ENCODE measurements at places on chromosomes 1 and 21.

DNA sequence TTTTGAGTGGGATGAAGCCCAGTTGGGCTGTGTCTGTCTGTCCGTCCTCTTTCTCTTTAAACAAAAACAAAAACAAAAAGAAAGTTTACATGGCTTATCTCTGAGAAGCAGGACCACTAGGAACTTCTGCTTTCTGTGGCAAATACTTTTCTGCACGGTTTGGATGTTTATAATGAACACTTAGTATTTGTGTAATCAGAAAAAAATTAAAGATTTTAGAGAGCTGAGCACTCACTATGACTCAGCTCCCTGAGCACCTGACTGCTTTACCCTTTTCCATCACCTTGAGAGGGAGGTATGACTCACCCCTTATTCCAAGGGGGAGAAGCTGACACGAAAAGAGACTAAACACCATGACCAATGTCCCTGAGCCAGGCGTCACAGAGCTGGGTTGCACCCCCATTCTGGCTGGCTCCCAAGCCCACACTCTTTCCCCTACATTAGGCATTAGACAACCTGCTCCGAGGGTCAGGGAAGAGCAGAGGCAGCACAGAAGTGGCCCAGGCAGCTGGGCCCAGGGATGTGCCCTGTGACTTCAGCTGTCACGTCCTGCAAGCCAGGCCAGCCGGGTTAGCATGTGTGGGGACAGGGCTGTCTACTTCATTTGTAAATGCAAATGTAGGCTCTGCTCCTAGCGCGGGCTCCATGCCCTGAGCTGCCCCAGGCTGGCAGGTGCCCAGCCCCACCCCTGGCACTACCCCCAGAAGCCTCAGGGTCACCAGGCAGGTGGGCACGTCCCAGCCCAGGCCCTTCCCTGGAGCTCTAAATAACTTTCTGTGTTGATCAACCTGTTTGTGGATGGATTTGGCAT lies 30.4 kb downstream of the RAP1GAP start:
- no peak for DNase-seq

GRCh38 chr21:19565587-19565986 lies 1162.0 kb upstream of the TMPRSS15 start:
- DNase-seq = no peak

GRCh38 chr1:32538887-32539583 lies at the start of gene ZBTB8A:
Gene ZBTB8A, plus strand, starts transcription at chr1:32539427. Its CDS starts 53,505 bp downstream, at chr1:32592932.
- peak; percentile 90 for DNase-seq

DNA sequence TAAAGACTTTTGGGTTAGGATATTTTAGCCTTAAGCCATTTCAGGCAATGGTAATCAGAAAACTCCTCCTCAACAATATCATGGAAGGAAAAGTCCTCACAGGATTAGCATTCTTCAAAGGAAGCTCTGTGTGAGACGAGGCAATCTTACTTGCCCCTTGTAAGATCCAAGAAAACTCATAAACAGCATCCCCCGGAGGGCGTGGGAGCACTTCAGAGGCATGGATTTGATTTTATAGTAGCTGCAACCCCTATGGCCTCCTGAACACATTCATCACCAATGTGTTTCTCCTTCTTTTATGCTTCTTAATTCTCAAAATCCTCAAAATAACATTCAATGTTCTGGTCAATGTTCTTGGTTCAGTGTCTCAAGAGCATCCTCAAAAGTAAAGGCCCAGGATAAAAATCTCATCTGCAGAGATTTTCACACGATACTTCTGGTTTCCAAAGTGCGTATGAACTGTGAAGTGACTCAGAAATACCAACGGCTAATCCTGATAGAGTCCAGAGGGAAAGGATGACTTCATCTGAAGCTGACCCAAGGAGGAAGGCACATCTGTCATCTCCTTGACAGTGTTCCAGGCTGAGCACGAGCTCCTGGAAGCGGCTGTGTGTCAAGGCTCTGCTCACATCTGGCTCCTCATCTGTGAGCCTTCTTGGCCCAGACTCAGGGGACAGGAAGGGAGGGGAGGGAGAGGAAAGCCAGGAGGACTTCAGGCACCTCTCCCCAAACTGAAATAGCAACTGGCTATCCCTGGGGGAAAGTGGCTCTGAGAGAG lies 49.3 kb upstream of the PSEN2 start:
- DNase-seq = no peak

DNA sequence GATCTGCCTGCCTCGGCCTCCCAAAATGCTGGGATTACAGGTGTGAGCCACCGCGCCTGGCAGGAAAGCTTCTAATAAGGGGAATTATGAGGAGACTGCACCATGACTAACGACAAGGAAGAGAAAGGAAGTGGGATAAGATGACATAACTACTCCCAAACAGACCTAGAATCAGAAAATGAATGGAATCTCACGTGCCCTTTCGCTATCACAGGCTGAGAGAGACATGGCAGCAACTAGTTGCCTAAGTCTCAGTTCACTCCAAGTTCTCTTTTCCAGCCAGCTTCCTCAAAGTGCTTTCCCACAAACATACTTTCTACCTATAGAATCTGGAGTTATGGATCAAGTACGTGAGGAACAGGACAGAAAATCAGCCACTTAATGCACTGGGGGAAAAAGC lies 2.0 kb downstream of the PI4KB start:
- no peak for DNase-seq

DNA sequence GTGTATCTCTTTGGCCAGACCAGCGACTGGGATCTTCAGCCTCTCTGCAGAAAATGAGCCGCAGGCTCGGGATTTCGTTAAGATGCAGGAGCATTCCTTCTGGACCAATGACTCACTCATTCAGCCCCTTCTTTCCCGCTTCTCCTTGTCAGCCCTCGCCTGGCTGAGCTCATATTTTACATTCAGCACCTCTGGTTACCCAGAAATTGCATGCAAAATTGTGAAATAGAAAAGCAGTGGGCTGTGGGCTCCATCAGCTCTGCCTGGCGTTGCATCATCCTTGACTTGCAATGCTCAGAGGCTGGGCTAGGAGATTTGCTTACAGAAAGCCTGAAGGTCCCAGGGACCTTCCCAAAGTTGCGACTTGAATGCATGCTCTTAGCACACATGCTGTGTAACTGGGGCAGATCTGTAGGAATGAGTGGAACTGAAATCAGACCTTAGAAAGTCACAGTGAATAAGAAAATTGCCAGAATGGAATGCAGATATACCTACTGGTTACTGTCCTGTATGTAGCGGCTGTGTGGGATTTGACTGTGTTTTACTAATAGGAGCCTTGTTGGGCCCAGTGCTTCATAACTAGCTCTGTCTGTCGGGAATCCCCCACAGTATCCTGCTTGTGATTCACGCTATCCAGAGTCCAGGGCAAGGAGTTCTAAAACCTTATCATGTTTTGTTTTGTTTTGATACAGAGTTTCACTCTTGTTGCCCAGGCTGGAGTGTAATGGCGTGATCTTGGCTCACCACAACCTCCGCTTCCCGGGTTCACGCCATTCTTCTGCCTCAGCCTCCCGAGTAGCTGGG lies 444.8 kb downstream of the KIF26B start:
- peak; percentile 70 for DNase-seq

DNA sequence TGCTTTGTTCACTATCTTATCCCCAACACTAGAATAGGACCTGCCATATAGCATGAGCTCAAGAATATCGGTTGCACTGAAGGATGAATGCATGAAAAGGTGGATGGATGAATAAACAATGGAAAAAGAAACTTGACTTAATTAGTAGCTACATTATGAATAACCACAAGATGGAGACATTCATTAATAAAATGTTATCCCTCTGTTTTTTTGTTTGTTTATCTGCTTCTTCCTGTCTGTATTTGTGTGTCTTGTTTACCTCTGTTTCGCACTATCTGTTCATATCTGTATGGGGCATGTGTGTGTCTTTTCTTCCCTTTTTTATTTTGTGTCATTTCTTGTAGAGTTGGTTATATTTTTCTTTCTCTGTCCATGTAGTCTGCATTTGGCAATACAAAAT lies 1.1 kb upstream of the OR14I1 start:
- no peak for DNase-seq

GRCh38 chr21:39641827-39642450 lies 29.2 kb downstream of the B3GALT5 start:
- DNase-seq = no peak

DNA sequence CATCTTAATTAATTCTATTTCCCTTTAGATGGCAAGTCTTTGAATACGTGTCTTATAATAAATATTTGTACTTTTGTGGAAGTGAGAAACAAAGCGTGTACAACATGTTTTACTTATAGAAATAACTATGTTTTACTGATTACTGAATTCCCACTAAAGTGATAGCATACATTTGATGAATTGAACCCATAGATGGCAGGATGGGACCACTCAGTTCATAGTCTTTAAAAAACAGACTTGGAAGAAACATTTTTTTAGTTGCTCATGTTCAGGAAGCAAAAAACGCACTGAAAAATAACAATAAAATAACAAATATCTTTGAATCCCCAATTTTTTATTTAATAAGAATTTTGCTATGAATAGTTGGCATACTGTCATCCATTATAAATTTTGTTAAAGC lies 507.1 kb upstream of the ZRANB2 start:
- DNase-seq = no peak

- no peak for DNase-seq
Observed at GRCh38 chr1:206801467-206801866, 29.2 kb upstream of the IL10 start.

DNA sequence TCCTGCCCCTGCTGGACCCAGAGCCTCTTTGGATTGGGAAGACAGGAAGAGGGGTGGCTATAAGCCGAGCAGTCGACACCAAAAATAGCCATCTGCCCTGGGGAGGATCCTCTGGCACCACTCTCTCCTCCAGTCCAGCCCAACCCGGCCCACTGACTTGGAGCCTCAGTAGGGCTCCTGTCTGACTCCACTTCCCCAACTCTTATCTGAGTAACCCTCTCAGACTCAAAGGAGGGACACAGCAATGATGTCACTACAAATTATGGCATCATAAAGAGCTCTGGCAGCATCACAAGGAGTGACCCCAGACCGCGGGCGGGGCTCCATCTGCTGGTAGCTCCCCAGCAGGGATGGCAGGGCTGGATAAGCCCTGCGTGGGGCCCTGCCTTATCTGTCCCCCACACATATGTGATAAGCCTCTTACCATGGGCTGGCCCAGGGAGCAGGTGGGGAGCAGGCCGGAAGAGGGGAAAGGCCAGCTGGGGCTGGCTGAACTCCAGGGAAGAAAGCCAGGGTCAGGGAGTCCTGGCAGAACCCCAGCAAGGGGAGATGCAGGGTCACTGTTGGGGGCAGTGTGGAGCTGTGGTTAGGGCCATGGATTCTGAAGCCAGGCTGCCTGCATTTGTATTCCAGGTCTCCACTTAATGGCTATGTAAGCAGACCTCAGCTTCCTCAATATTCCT lies 4.6 kb upstream of the SLC6A9 start:
- no peak for DNase-seq

DNA sequence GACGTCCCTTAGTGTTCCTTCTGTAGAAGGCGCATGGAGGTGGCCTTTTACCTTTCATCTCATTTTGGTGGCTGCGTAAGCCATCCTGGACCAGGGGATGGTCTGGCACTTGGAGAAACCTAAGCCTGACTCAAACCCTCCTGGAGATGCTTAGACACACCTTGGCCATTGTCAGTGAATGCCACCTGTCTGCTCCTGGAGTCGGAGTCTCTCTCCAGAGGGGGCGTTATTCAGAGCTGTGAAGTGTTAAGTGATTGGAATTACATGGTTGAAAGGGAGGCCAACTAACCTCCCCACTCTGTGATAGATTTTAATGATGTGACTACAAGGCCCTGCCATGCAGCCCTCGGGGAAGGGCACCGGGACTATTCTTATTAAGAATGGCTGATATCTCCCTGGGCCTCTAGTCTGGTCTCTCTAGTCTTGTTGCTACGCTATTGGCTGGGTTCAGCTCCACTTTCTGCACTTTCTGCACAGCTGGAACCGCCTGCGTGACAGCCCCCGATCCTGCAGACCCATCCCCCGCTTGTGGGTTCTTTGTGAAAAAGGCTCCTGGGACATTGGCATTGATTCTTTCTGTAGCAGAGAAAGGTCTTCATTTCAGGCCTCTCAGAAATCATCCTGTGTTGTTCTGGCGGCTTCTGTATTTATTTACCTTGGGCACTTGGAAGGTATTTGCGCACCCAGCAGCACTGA lies 4.2 kb downstream of the RASSF5 start:
- peak; percentile 61 for DNase-seq

DNA sequence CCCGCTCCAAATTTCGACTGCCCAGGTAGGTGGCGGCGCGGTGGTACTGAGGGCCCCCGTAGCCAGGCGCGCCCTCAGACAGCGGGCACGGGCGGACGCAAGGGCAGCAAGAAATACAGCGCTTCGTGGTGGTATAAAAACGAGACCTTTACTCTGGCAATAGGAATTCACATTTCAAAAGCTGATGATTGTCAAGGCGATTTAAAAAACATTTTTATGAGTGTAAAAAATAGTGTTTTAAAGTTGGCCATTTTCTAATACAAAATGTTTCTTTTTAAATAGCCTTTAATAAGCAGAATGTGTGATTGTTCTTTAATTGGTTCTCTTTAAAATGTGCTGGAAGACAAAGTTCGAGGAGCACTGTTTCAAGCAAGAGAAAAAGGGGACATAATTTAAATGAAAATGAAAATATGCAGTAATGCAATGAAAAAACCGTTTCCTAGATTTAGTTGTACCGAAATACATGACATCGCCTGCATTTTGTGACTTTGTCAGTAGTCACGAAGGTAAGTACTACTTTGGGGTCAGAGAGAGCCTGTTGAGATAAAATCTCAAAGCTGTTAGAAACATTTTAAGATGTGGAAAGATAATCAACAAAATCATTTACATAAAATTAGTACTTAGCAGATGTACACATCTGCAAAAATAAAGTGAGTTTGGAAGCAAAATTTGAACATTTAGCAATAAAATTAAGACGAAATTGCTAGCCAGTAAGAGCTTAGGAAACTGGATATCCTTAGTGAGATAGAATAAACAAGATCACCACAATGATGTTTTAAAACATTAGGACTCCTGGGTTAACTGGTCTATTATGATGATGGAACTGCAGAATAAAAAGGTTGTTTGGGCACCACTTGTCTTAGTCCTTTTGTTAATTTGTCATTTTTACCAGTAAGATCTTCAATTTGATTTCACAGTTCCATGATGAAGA lies 1.1 kb upstream of the PSMG1 start:
- no peak for DNase-seq

DNA sequence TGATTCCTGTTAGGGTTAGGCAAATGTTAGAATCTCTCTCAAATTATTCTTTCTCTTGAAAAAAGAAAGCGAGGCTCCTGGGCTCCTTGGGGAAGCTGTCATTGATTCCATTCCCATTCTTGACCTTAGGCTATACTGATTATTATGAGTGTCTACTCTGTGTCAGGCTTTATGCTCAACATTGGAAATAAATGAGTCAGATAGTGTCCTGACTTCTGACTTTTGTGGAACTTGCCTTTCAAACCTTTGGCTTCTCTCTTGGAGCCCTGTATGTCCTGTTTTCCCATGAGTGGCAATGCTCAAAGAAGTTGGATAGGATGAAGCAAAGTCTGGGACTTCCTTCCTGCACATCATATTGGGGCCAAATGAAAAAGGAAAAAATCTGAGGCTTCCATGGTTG lies 11.6 kb downstream of the AGO1 start:
- no peak for DNase-seq

DNA sequence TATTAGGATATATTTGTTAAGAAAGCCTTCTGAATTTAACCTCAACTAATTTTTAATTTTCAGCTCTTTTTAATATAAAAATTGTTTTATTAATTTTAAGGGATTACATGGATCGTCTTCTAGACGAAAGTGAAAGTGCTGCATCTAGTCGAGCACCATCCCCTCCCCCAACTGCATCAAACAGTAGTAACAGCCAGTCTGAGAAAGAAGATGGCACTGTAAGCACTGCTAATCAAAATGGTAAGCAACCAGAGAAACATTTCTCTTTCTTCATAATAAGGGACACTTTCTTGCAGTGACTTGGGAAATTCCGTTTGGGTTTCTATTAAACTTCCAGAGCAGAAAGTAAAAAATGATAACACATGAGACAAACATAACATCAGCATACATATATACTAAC lies 56.9 kb downstream of the MIER1 start:
- no peak for DNase-seq

Measured in retina (tissue), 1 donor.